ENCODE measurements at places on chromosomes 6 and 20.

DNA sequence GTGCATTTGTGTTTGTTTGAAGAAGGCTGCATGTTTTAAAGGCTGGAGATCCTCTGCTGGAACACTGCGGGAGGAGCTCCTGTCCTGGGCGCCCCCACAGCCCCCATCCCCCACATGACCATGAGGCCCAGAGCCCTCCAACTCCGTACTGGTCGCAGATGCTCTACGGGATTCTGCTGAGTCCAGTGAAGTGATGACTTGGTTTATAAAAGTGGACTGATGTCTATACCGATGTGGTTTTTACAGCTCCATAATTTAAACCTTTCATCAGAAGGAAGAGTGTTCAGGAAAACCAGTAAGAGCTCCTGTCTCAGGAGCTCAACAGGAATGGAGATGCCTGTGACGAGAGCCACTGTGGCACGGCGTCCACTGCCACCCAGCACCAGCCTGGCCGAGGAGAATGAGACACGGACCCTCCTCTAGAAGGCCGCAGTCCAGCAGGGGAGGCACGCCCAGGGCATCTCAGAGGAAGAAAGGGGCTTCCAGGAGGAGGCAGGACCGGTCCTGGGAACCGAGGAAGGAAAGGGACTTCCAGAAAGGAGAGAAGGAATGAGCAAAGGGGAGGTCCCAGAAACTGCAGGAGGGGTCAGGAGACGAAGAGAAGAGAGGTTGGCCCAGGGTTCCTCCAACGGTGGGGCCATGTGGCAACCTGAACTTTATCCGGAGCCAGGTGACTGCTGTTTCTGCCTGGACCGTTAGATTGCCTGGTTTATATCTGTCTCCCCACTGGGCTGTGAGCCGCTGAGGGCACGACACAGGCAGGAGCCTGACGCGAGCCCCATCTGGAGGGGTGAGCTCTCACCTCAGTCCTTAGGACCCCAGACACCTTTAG, 26.9 kb downstream of the BFSP1 start:
- no peak overlapping the region for H3K27ac ChIP-seq
- peak; percentile 57 for ATAC-seq
- H3K27me3 ChIP-seq, result no peaks in the 10 kb centered on the region
- H3K4me1 ChIP-seq, result peaks cover 3% of the 10 kb centered on the region
- no peaks in the 10 kb centered on the region for H3K36me3 ChIP-seq

DNA sequence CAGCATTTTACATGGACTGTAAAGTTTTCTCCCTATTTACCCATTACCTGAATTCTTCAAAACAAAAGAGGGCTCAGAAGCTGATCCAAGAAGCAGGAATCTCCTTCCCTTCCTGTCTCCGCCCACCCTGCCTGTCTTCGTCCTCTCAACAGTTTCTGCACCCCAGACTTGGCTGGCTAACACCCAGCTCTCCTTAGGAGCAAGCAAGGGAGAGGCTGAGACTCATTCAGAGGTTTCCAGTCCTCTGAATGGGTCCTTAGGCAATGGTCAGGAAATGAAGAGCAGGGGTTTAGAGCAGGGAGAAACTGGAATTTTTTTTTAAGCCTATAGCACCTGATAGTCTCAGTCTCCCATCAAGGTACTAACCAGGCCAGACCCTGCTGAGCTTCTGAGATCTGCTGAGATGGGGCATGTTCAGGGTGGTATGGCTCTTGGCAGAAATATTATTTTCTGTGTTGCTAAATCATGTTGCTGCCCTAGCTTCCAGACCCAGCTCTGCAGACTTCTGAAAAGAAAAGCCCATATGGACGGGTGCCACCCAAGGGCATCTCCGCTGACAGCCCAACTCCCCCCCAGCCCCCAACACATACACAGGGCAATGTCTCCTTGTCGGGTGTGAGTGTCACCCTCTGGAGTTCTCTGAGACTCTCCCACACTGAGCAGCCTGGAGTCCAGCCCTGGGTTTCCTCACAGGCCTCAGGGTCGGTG, 74.6 kb upstream of the CD93 start:
- no peak overlapping the region for H3K4me3 ChIP-seq
- H3K27me3 ChIP-seq, result no peaks in the 10 kb centered on the region
- H3K36me3 ChIP-seq, result no peaks in the 10 kb centered on the region
- peaks cover 58% of the 10 kb centered on the region for H3K4me1 ChIP-seq
- ATAC-seq, result no peak

DNA sequence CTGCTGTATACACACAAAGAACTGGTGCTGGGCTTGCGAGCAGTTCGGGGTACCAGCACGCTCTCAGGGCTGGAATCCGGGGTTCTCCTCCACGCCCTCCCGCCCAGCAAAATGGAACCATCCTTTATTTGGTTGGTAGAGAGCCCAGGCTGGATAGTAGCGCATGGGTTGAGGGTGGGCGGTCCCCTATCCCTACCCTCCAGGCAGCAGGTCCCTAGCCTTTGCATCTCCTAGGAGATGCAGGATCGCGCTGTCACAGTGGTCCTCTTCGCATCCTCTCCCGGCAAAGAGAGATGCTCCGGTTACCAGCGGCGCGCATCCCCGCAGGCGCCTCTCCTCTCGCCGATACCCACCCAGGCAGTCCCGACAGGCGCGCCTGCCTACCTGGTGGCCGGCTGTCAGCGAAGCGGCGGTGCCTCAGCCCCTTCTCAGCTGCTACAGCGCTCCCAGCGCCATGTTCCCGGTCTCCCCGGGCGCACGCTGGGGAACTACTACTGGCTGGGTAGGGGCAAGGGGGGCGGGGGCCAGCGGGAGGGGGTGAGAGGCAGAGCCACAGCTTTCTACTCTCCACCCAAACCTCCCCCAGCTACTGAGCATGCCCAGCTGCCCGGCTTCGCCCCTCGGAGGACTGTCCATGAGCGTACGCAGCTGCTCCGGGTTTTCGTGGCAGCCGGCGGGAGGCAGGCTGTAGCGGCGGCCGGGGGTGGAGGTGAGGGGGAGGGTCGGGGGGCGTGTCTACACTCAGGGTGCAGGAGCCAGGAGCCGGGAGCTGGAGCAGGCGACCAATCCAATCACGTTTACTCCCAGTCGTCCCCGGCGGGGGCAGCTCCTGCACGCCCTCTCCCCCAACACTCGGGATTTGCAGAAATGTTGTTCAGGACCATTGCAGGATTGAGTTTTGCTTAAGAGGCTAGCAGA, at the start of gene PAK5:
Gene PAK5 (minus strand): TSS at position 699 of the 918 bp plus-strand sequence. CDS start 194,748 bp downstream, outside the sequence.
- no peak for ATAC-seq
- H3K27ac ChIP-seq, result no peak within 1 kb of the TSS
- no peaks in the 10 kb centered on the region for H3K36me3 ChIP-seq
- H3K4me3 ChIP-seq, result peak within 1 kb of the TSS; percentile 42
- H3K4me1 ChIP-seq, result peaks cover 14% of the 10 kb centered on the region
- peaks cover 42% of the 10 kb centered on the region for H3K27me3 ChIP-seq

- H3K27ac ChIP-seq, result no peak overlapping the region
- no peaks in the 10 kb centered on the region for H3K4me1 ChIP-seq
- ATAC-seq, result no peak
- H3K4me3 ChIP-seq, result no peak overlapping the region
Measured at GRCh38 chr6:46821458-46821881, 28.3 kb downstream of the MEP1A start.

DNA sequence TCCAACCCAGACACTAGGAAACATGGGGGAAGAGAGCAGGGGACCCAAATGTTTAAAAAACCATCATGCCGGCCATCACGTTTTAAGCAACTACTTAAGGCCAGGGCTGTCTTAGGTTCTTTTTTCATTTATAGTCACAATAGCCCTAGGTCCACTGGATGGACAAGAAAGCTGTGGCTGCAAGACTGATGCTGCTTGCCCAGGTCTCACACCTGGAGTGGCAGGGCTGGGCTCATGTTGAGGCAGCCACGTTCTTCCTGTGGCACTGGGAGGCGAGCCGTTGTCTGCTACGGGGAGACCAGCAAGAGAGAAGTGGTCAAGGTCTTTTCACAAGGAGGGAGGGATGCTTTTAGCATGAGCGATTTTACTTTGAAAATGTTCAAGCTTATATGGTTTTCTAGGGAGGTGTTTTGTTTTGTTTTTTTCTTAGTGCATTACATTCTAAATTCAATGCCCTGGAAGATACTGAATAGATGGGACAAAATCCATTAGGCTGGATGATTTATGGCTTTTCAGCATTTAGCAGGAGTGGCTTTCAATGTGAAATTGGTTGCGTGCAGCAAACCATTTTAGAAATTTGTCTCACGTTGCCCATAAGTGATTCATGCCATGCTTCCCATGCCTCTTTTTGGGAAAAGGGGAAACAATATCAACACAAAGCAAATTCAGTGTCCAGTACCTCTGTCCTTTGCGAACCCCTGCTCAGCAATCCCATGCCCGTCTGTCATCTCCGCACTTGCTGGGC, 106.6 kb upstream of the SNX9 start:
- H3K4me3 ChIP-seq, result no peak overlapping the region
- no peaks in the 10 kb centered on the region for H3K36me3 ChIP-seq
- no peak for ATAC-seq
- H3K4me1 ChIP-seq, result no peaks in the 10 kb centered on the region
- H3K27me3 ChIP-seq, result no peaks in the 10 kb centered on the region

GRCh38 chr20:48054051-48054450, 268.8 kb upstream of the SULF2 start:
- H3K36me3 ChIP-seq, result no peaks in the 10 kb centered on the region
- H3K27me3 ChIP-seq, result no peaks in the 10 kb centered on the region
- H3K4me1 ChIP-seq, result no peaks in the 10 kb centered on the region
- no peak overlapping the region for H3K27ac ChIP-seq
- no peak for ATAC-seq

- no peaks in the 10 kb centered on the region for H3K36me3 ChIP-seq
- H3K27ac ChIP-seq, result no peak overlapping the region
- no peak overlapping the region for H3K4me3 ChIP-seq
- no peaks in the 10 kb centered on the region for H3K4me1 ChIP-seq
Measured at GRCh38 chr6:24376871-24377270, 19.0 kb upstream of the DCDC2 start.

DNA sequence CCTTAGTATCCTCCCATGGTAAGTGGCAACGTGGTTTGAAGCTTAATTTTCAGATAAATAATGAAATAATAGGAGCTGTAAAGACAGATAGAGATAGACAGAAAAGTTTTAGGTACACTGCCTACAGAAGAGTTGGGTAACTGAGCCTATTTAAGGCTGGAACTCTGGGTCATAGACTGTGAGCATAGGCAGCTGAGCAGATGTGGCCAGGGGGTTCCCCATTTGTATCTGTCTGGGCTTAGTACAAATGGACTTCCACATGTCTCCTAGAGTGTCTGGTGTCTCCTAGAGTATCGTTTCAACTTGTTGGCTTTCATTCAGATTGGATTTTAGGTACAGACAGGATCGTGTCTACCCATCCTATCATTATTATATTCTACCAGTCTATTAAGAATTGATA, 649.8 kb downstream of the DHX35 start:
- no peak overlapping the region for H3K4me3 ChIP-seq
- H3K36me3 ChIP-seq, result no peaks in the 10 kb centered on the region
- no peak overlapping the region for H3K27ac ChIP-seq
- no peaks in the 10 kb centered on the region for H3K27me3 ChIP-seq
- no peaks in the 10 kb centered on the region for H3K4me1 ChIP-seq

DNA sequence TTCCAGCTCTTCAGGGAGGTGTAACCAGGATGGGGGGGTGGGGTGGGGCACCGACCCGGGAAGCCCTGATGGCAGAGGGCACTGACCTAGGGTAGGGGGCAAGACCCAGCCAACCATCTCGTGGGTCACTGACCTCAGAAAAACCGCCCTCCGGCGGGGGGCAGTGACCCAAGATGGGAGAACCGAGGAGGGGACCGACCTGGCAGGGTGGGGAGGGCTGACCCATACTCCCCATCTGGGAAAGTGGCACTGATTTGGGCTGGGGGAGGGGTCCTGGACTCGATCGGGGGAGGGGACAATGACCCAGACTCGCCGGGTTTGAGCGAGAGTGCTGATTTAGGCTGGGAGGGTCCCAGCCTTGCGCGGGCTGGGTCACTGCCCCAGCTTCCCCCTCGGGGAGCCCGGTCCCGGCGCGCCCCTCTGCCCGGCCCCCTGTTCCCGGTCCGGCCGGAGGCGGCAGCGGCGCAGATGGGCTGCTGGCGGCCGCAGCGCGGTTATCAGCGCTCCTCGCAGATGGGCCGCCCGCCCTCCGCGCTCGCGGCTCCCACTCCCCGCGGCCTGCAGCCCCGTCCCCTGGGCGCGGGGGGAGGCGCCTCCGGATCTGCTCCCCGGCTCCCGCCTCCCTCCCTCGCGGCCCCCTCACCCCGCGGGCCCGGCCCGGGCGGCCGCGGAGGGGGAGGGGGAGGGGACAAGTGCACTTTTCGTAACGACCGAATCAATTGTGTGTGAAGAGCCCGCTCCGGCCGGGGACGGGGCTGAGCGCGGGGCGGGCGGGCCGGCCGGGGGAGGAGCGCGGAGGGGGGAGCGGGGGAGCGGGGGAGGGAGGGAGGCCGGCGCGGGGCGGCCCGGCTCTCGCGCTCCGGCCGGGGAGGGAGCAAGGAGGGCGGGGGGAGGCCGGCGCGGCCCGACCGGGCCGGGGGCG, 2.2 kb downstream of the NOL4L start:
- no peak overlapping the region for H3K27ac ChIP-seq
- H3K36me3 ChIP-seq, result no peaks in the 10 kb centered on the region
- no peaks in the 10 kb centered on the region for H3K4me1 ChIP-seq

Measured in gastroesophageal sphincter (tissue), 4 donors.